ENCODE measurements at places on chromosomes 13 and 19. TPM values are rescaled to one million over a fixed set of nuclear protein-coding genes. Genes with fewer than 3 reads are reported as not detected.

- H3K4me3 ChIP-seq, result no peak overlapping the region
- H3K27ac ChIP-seq, result no peak overlapping the region
- no peaks in the 10 kb centered on the region for H3K4me1 ChIP-seq
- no peaks in the 10 kb centered on the region for H3K27me3 ChIP-seq
These were observed 58.4 kb downstream of the GPC5 start for GRCh38 chr13:91456837-91457236.

DNA sequence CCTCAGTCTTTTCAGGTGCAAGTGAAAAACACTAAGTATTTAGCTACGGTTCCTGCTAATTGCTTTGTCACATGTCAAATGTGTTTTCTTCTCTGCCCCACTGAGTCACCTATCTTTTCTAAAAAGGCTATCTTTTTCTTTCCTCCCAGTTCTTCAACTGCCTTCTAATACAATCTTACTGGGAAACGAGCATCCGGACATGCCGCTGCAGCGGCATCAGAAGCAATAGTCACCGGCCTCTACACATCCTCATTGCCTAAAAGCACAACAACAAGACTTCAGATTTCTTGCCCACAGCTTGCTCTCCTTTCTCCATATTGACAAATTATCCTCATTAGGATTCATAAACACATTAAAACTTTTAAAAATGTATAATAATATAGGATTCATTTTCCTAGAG is 1.2 kb downstream of the PCDH9 start:
- H3K4me3 ChIP-seq, result no peak overlapping the region
- peaks cover 18% of the 10 kb centered on the region for H3K27me3 ChIP-seq
- DNase-seq, result no peak

WDR88 gene
- total RNA-seq, result not detected

DNA sequence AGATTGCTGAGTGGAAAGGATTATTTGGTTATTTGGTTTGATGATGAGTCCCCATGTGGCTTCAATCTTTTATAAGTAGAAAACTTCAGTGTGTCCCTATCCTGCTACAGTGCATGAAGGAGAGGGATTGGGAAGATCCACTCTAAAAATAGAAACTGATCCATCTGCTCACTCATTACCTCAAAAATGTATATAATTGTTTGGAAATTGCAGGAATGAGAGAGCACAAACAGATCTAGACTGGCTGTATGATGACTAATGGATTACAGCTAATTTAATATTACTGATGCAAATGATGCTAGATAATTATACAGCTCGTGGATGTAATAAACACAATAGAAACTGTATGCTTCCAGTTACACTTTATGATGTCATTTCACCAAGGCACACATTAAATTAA is 625.3 kb upstream of the PRR20A start:
- no peaks in the 10 kb centered on the region for H3K36me3 ChIP-seq
- H3K4me1 ChIP-seq, result no peaks in the 10 kb centered on the region
- H3K27me3 ChIP-seq, result no peaks in the 10 kb centered on the region
- no peak for DNase-seq
- H3K4me3 ChIP-seq, result no peak overlapping the region

- DNase-seq, result no peak
- no peak overlapping the region for H3K4me3 ChIP-seq
- no peak overlapping the region for H3K27ac ChIP-seq
- no peaks in the 10 kb centered on the region for H3K36me3 ChIP-seq
- no peaks in the 10 kb centered on the region for H3K4me1 ChIP-seq
These were observed 73.0 kb downstream of the ANKRD10 start for GRCh38 chr13:110841846-110842245.

DNA sequence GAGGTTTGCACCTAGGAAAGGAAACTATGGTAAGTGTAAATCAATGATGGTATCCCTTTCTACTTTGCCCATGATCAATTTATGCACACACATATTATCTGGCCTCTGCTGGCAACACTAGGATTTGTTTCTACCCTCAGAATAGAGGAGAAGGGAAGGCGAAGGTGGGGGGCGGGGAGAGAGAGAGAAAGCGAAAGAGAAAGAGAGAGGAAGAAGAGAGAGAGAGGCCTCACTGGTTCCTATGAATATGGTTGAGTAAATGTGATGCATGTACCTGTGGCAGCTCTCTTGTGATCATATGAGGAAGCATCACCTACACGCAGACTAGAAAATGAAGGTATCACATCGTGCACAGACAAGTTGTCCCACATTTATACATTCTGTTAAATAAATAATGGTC is 882.0 kb upstream of the SLITRK6 start:
- no peaks in the 10 kb centered on the region for H3K36me3 ChIP-seq
- no peak for DNase-seq
- no peak overlapping the region for H3K4me3 ChIP-seq
- H3K4me1 ChIP-seq, result no peaks in the 10 kb centered on the region

EHD2 gene
- total RNA-seq, result 1.4 TPM

PRODH2 gene
- not detected for total RNA-seq

Data from activated T-helper 2 cell treated with anti-CD3 and anti-CD28 coated beads, Interferon-gamma antibody, Interleukin-2, Interleukin-4, amounts not matched to agents 10 μg/mL and 5 μg/mL and 100 μg/mL, durations not matched to agents 14 hours and 24 hours and 36 hours (primary cell).